ENCODE measurements at places on chromosomes 3 and 15. TPM values are rescaled to one million over a fixed set of nuclear protein-coding genes. Genes with fewer than 3 reads are reported as not detected.

NRG4 gene
- 20.5 TPM for total RNA-seq

DNA sequence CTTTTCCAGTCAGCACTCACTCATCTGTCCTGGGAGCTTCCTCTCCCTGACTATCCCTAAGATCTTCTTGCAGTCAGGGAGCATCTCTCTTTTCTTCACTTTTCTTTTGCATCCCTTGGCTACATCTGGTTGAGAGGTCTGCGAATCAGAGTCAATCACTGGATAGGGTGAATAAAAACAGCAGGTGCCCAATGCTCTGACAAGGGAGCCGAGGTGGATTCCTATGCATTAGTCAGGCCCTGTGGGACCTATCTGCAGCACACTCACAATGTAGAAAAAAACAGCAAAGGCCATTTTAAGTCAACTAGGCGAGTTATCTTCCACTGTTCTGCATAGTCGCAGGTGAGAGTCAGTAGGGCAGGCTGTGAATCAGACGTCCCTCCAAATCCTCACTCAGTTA, 35.5 kb downstream of the DZIP1L start:
- no peak overlapping the region for H3K27ac ChIP-seq
- no peaks in the 10 kb centered on the region for H3K27me3 ChIP-seq
- peaks cover 17% of the 10 kb centered on the region for H3K4me1 ChIP-seq

DNA sequence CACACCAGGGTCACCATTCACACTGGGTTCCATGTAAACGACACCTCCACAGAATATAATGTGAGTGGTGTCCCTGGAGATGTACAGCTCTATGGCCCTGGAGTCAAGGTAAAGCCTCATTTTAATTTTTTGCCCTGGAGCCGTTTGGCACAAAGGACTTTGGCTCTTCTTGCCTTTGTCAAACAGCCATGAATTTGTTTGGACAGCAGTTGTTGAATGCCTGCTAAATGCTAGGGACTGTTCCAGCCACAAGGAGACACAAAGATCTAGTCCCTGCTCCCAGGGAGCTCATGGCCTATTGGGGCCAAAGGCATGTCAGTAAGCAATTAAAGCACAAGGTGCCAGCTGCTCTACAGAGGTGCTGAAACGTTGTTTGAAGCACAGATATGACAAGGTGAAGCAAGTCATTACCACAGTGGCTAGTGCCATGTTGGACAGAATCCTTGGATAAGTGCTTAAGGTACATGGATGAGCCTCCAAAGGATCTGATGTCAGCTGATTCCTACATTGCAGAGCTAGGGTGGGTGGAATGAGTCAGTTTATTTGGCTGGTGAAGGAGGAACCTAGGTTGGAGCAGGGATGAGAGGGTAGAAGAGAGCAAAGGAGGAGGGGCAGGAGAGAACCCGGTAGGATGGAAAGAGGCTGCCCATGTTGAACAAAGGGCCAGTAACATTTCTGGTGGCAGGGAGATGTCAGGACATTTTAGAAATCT, 171.9 kb upstream of the CTDSPL start:
- no peak overlapping the region for H3K4me3 ChIP-seq
- H3K27ac ChIP-seq, result no peak overlapping the region
- no peaks in the 10 kb centered on the region for H3K27me3 ChIP-seq
- DNase-seq, result no peak
- no peaks in the 10 kb centered on the region for H3K4me1 ChIP-seq

- H3K36me3 ChIP-seq, result no peaks in the 10 kb centered on the region
- no peaks in the 10 kb centered on the region for H3K27me3 ChIP-seq
- no peak overlapping the region for H3K27ac ChIP-seq
- no peak for DNase-seq
Observed at GRCh38 chr3:107976202-107976800, 114.5 kb downstream of the CD47 start.

DNA sequence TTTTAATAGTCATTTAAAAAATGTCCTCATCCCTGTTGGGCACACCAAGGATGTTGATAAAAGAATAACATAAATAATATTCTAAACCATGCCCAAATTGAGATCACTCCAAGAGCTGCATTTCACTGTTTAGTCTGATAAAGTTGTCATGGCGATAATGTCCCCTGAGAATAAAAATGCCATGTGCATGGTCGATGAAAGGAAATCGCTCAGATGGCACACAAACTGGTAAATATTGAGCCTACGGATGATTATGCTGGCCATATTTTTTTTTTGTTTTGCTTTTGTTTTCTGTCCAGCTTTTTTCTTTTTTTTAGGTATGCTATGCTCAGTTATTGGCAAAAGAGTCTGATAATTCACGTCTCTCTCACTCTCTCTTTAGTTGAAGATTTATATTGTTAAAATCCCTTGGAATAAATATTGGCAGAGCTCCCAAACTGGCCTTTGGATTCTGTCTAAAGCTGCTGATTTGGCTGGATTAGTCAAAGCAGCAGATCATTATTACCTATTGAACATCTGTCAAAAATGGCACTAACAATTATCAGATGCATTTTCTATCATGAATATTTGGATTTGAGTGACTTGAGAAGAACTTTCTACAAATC, 643.8 kb downstream of the SQOR start:
- no peak overlapping the region for H3K27ac ChIP-seq
- DNase-seq, result no peak
- no peak overlapping the region for H3K4me3 ChIP-seq
- peaks cover 23% of the 10 kb centered on the region for H3K4me1 ChIP-seq
- H3K36me3 ChIP-seq, result no peaks in the 10 kb centered on the region

- H3K27ac ChIP-seq, result no peak overlapping the region
- no peaks in the 10 kb centered on the region for H3K4me1 ChIP-seq
- no peaks in the 10 kb centered on the region for H3K36me3 ChIP-seq
- no peak for DNase-seq
- no peak overlapping the region for H3K4me3 ChIP-seq
- no peaks in the 10 kb centered on the region for H3K27me3 ChIP-seq
Observed at GRCh38 chr3:189406148-189406547, 225.0 kb upstream of the TP63 start.

- H3K36me3 ChIP-seq, result no peaks in the 10 kb centered on the region
- H3K27me3 ChIP-seq, result no peaks in the 10 kb centered on the region
- H3K4me3 ChIP-seq, result no peak overlapping the region
- H3K4me1 ChIP-seq, result no peaks in the 10 kb centered on the region
Observed at GRCh38 chr15:28921919-28922706, 36.3 kb downstream of the APBA2 start.

DNA sequence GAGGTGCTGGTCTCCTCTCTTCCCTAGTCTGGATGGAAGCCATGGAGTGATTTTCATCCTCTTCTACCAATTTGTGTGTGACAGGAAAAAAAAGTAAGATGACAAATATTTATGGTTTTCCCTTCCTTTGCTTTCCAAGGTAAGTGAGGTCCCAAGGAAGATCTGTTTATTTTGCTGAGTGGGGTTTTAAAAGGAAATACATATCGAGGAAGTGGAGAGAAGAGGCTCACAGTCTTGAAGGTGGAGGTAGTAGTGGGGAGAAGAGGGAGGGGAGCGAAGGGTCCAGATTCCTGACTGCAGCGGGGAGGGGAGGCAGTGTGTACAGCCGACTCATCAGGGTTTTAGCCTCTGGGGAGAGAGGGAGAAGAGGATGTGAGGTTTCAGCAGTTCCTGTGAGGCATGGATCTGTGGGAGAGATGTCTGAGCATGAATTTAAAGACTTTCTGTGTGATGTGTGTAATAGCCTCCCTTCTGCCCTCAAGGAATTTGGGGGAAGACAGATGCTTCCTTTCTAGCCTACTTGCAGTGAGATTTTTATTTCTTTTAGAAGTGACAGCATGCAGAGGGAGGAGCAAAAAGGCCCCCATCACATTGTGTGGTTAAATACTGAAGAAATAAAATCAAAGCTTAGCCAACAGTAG, 272.4 kb downstream of the THRB start:
- H3K4me3 ChIP-seq, result no peak overlapping the region
- DNase-seq, result no peak
- H3K27me3 ChIP-seq, result no peaks in the 10 kb centered on the region
- H3K27ac ChIP-seq, result no peak overlapping the region

Data from body of pancreas (tissue), 4 donors.